ENCODE measurements at places on chromosomes 3 and 15. TPM values are rescaled to one million over a fixed set of nuclear protein-coding genes. Genes with fewer than 3 reads are reported as not detected.

- DNase-seq = no peak
Measured at GRCh38 chr15:86483936-86484335, 404.3 kb downstream of the AGBL1 start.

DNA sequence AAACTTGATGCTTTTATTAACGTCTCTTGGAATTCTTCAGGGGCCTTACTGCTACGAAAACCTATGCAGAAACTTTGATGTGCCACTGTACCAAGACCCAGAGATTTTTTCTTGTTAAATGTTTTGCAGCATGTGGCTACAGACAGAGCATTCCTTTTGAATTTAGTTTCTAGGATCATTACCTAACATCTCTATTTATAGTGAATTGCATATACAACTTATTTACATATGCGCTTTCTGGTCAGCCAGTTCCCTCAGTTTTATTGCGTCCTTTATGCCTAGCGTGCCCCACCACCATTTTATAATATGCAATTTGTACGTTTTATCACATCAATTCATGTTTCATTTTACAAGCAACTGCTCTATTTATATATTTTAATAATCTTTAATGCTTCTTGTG lies 46.2 kb upstream of the AGTR1 start:
- DNase-seq = no peak

DNA sequence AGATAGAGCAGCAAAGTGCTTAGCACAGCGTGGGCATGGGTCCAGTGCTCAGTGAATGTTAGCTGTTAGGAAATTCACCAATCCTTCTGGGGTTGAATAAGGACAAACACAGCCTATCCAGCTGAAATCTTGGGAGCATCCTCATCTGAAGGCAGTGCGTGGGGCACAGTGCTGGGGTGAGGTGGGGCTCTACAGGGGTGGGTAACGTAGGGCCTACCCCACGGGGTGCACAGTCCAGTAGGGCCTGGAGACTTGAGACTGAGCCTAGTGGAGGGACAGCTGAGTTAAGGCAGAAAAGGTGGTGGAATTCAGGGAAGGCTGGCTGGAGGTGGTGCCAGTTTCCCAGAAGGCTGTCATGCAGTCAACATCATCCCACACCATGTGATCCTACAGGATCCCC lies 73.0 kb downstream of the ISG20 start:
- DNase-seq = no peak

DNA sequence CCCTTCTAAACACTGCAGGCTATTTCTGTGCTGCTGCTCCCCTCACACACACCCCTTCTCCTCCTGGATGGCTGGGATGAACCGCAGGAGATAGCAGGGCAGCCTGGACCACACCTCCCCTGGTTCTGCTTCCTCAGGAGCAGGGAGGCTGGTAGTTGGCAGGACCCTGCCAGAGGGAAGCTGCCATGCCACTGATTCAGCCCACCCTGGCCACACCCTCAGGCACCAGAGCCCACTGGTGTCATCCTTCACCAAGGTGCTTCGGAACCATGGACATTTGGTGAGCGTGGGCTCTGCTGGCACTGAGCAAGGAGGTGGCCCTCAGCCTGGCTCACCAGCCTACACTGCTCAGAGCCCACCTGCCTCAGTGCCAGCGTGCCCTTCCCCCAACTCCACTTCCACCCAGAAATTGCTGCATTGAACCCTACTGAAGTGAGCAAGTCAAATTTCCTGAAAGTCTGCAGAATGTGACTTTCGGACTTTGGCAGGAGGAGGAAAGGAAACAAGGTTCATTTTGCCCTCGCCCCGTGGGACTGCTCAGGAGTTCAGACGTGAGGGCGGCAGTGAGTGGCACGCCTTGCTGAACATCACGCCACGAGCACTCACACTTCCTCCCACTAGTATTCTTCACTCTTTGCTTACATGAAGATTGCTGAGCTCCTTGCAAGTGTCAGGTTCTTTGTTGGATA lies 26.3 kb downstream of the BMF start:
- no peak for DNase-seq

Gene TJP1
- total RNA-seq = not detected

DNA sequence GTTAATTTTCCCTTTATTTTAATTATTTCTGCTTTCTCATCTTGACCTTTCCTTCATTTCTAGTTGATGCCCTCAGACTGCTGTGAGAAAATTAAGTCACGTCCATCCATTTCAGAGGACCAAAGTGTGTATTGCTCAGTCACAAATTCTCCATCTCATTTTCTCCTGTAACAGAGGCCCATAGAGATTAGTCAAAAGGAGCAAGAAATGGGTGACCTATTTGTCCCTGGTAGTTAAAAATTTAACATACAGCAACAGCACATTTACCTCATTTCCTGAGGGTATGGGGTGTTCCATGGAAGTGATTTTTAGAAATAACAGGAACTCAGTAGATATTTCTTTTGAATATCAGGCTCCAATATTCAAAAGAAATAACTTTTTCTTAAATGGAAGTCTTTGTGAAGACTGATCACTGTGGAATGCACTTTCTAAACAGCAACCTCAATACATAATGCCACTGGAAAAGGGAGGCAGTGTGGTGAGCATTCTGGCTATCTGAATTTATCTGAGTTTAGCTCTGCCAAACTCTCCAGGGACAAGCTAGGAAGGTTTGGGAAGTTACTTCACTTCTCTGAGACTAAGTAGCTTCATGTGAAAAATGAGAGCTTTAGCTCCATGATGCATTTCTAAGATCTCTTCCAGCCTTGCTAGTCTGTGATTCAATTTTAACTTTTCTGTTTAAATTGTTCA lies 808.2 kb downstream of the SQOR start:
- no peak for DNase-seq

Gene GUCA1C
- not detected for total RNA-seq

DNA sequence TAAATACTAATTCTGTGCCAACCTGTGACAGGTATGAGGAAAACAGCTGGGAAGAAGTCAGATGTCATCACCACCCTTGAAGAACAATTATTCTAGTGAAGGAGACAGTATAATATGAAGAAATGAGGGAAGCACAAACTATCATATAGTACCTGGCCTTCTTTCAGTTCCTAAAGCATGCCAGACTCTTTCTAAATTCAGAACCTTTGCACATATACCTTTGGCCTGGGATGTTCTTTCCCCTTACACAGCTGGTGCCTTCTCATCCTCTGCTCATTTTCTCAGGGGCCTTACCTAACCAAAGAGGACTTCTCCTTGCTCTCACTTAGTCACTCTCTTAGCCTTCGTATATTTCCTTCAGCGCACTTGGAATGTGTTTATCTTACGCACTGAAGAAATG lies 19.0 kb downstream of the ATOSA start:
- no peak for DNase-seq

DNA sequence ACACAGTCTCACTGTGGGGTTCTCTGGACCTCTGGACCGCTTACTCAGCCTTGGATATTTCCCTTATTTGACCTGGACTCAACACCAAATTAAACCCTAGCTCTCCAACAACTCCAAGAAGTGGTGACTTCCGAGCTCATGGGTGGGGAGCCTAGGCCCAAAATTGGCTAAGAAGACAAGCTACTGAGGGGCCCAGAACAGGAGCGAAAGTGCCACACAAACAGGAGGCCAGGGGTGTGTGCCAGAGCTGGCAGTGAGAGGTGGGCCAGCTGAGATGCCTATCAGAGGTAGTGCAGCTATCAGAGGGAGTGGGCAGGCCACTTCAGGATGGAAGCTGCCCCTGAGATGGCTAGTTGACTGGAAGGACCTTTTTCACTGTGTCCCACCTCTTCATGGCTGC lies 151.1 kb upstream of the PRR20G start:
- DNase-seq = no peak

Gene FBLN2
- total RNA-seq = not detected

DNA sequence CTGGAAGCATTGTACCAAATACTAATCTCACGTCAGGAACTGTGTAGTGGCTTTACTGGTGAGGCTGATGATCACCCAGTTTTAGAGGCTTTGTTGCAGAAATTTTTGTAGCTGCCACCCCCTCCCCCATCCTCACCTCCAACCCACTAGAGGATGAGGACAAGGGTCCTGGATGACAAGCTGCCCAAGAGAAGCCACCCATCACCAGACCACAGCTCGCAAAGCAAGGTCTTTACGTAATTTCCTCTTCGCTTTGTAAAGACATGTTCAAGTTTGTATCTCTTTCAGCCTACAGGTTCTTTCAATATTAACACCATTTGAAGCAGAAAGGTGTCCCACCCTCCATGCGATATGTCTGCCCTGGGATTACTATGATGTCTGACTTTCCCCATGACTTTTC lies 74.2 kb downstream of the LDHAL6B start:
- no peak for DNase-seq

- DNase-seq = peak; percentile 17
Measured at GRCh38 chr3:104102386-104102785, 1264.3 kb upstream of the ALCAM start.

GRCh38 chr15:57816599-57816998 lies 110.1 kb downstream of the POLR2M start:
- no peak for DNase-seq

DNA sequence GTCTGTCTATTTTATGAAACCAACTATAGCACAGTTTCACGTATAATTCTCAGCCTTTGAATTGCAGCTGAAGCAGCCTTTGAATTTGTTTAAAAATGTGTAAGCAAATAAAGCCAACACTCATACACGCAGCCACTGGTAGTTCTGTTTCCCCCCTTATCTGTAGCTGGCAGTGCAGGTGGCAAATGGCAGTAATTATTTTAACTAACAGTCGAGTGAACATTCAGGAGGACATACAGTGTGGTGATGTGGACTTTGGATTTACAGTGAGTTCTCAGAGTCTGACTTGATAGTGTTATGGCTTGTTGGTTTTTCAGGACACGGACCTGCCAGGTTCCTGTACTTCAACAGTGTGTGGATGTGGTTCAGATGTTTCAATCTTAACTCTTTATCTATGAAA lies 64.0 kb upstream of the SKOR1 start:
- DNase-seq = no peak

Gene RASGRP1
- 185 TPM for total RNA-seq

Gene VIPR1
- 21.3 TPM for total RNA-seq

Gene SNX1
- total RNA-seq = 125 TPM

GRCh38 chr3:62774221-62774620 lies 101.0 kb downstream of the CADPS start:
- no peak for DNase-seq

DNA sequence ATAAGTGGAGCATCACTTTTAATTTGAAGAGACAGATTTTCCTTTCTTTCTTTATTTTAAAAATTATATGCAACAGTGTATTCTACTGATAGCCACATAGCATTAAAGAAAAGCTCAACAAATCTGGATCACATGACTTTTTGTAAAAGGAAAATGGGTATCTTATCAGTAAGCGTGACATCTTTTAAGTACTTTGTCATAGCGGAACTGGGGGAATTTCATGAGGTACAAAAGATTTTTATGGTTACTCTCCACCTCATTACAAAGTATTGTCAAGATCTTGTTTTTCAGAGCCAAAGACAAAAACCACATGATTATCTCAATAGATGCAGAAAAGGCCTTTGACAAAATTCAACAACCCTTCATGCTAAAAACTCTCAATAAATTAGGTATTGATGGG lies 219.6 kb upstream of the ZPLD1 start:
- DNase-seq = no peak

- DNase-seq = no peak
Measured at GRCh38 chr3:20194793-20195460, 8.9 kb upstream of the SGO1 start.

- DNase-seq = no peak
Measured at GRCh38 chr3:179713643-179714090, 60.8 kb downstream of the USP13 start.

Gene DCLK3
- not detected for total RNA-seq

GRCh38 chr15:67819636-67820035 lies 5.7 kb upstream of the SKOR1 start:
- DNase-seq = no peak

DNA sequence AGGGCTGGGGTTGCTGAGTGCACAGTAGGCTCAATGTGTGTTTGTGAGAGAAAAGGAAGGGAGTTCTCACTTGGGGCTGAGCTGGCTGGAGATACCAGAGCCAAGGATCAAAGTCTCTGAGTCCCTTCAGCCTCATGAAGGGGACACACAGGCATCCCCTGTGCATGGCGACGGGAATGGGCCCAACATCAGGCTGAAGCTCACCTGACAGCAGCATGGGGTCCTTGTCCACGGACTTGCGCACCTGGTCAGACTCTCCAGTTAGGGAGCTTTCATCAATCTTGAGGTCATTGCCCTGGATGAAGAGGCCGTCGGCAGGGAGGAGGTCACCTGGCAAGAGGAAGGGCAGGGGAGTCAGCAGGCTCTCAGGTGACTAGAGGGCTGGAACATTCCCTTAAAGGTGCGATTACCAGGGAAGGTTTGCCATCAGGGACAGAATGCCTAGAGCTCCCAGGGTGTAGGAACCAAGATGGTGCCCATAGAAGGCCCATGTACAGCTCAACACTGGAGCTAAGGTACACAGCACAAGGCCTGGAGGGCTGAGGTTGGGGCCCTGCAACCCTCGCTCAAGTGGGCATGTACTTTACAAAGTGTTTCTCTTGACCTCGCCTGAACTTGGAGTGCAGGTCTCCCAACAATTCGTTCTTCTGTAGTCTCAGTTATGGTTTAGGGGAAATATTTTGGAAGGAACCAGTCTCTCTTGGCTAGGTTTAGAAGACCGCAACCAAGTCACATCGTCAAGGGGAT lies 80.0 kb upstream of the SEC13 start:
- no peak for DNase-seq

Gene POMGNT2
- total RNA-seq = 6.9 TPM

GRCh38 chr15:85730001-85730820 lies 64.5 kb downstream of the KLHL25 start:
- DNase-seq = peak; percentile 70

Gene THSD4
- not detected for total RNA-seq

Gene GADL1
- total RNA-seq = not detected

- no peak for DNase-seq
Measured at GRCh38 chr3:123833398-123833785, 50.7 kb downstream of the MYLK start.

Gene EXD1
- total RNA-seq = not detected

Gene AQP9
- not detected for total RNA-seq

DNA sequence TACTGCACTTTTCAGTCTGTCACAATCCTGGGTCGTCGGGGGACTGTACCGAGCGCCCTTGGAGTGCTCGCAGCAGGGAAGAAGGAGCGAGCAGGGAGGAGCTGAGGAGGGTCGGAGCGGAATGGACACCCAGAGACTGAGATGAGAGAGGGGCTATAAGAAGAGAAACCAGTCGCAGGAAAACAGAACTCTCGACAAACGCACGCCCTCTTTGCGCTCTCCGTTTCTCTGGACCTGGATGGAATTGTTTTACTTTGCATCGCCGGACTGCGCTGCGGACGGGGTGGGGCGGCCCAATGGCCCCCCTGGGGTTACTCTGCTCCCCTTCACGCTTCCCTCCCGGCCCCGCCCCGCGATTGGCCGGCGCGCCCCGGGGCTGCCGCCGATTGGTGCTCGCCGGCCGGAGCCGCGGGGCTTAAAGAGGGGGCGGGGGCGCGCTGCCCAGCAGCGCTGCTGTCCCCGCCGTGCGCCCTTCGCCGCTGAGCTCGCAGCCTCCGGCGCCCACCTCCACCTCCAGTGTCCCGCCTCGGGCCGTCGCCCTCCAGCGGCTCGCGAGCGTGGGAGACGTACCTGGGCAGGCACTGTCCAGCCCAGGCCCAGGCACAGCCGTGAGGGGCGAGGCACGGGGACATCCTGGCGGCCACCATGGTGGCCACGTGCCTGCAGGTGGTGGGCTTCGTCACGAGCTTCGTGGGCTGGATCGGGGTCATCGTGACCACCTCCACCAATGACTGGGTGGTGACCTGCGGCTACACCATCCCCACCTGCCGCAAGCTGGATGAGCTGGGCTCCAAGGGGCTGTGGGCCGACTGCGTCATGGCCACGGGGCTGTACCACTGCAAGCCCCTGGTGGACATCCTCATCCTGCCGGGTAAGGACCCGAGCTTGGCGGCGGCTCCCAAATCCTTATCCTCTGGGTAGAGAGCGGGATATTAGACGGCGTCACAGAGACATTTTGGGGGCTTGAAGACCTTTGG lies at the start of gene CLDN11:
CLDN11 (plus strand) TSS at position 447 of the 977 bp plus-strand sequence; CDS start at position 646, 199 bp downstream.
- DNase-seq = no peak
